Kidney tubule cell (primary cell): ENCODE measurements at places on chromosomes 13 and 19.

DNA sequence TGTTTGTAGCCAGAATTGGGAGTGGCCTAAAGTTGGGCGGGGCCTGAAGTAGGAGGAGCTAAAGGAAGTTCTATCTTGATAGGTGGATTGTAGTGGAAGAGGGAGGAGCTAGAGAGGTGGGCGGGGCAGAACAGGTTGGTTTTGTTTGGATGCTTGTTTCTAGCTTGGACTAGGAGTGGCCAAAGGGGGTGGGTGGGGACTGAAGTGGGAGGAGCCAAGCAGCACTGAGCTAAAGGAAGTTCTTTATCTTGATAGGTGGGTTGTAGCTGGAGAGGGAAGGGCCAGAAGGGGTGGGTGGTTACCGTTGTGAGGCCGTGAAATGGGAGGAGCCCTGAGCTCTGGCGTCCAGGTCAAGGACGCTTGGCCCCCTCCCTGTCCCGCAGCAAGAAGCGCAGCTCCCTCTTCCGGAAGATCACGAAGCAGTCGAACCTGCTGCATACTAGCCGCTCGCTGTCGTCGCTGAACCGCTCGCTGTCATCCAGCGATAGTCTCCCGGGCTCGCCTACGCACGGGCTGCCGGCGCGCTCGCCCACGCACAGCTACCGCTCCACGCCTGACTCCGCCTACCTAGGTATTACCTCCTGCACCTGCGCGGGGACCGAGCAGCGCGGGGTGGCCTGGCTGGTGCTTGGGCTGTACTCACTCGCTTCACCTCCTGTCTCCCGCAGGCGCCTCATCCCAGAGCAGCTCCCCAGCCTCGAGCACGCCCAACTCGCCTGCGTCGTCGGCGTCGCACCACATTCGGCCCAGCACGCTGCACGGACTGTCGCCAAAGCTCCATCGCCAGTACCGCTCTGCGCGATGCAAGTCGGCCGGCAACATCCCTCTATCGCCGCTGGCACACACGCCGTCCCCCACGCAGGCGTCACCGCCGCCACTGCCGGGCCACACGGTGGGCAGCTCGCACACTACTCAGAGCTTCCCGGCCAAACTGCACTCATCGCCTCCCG lies 8.0 kb downstream of the DNASE2 start:
- DNase-seq = peak; percentile 67

- no peak for DNase-seq
Observed at GRCh38 chr19:35085947-35086346, 29.7 kb upstream of the FXYD3 start.

DNA sequence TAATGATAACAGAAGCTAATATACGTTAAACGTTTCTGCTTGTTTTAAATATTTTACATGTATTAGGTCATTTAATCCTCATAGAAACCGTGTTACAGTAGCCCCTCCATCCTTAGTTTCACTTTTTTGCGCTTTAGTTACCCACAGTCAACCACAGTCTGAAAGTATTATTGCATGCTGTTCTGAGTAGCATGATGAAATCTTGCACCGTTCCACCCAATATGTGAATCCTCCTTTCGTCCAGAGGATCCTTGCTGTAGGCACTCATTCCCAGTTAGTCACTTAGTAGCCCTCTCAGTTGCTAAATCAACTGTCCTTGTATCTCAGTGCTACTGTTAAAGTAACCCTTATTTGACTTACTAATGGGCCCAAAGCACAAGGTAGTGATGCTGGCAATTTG lies 257.8 kb downstream of the ENOX1 start:
- no peak for DNase-seq

GRCh38 chr19:4586691-4587090 lies 27.2 kb upstream of the SEMA6B start:
- DNase-seq = no peak

GRCh38 chr19:2807379-2808128 lies 12.1 kb upstream of the ZNF554 start:
- DNase-seq = no peak

DNA sequence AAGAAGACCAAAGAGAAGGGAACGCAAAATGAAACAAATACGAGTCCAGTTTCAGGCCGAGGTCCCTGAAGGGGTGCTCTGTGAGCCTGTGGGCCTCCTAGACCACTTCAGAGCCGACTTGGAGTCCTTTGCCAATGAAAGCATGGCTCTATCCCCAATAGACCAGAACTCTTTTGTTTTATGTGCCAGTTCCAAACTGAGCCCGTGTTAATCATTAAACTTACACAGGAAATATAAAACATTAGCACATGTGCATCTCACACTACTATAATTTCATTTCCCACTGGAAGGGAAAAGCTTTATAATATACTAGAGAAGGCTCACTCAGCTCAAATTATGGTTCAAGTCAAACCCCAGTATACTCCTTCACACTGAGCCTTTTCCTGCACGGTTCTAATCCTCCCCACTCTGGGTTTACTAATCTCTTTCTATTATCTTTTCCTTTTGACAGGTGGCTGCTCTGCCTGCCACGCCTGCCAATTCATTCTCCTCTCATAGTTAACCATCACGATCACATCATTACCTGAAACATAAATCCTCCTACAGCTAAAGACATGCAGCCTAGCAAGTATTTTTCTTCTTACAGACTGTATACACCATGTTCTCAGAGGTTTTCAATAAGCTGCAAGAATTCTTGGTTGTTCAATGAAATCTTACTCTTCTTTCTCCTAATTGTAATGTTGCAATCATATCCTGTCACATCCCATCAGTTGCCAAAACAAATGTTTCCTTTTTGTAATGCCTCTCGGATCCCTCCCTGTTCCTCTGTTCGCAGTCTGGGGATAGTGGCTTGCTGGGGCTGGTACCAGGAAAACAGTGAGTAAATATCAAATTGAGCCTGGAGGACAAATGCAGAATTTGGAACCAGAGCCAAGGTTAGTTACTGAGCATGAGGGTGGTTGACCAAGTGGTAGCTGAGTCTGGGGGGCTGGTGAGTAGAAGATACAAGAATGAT lies 18.8 kb upstream of the WASF3 start:
- DNase-seq = no peak

DNA sequence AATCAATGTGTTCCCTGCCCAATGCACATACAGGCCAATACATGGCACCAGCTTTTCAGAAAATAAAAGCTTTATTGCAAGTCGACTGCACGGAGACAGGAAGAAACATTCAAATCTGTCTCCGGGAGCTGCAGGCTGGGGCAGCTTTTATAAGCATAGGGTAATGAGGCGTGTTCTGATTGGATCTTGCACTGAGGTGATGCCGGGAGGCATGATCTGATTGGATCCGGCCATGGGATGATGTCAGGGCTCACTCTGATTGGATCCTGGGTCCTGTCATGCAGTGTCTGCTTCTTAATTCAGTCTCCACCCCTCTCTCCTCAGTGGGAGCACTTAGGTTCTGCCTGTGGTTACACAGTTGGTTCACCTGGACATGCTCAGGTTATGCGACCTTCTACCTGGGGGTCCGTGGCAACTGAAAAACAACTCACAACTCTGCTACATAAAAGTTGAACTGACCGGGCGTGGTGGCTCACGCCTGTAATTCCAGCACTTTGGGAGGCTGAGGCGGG lies 11.8 kb upstream of the FBN3 start:
- DNase-seq = peak; percentile 57

DNA sequence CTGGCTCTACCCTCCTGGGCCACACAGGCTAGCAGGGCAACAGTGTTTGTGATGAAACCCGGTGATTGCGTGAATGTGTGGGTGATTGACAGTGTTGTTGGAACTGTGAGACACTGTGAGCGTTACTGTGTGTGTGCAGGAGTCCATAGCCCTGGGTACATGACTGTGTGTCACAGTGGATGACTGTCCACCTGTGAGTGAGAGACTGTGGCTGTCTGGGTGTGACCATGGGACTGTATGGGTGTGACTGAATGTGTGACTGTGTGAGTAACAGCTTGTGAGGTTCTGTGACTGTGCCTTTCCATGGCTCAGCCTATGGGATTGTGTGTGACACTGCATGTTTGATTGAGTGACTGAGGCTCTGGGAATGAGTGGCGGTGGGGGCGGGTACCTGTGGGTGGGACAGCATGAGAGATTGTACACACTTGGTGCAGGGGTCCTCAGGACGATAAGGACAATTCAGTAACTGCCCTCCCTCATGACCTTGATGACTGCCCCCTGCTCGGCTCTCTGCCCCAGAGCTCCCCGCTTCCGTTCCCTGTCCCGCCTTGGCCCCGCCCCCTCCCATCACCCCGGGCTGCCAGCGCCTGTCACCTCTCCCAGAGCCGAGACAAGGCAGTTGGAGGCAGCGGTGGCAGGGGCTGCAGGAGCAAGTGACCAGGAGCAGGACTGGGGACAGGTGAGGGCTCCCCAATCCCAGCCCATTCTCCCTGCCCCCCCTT lies at the start of gene GIPR:
Gene GIPR (plus strand): TSS at position 602 of the 722 bp plus-strand sequence. CDS start 1,300 bp downstream, outside the sequence.
- peak; percentile 91 for DNase-seq

GRCh38 chr13:99383946-99384345 lies 76.7 kb upstream of the GPR183 start:
- DNase-seq = no peak

DNA sequence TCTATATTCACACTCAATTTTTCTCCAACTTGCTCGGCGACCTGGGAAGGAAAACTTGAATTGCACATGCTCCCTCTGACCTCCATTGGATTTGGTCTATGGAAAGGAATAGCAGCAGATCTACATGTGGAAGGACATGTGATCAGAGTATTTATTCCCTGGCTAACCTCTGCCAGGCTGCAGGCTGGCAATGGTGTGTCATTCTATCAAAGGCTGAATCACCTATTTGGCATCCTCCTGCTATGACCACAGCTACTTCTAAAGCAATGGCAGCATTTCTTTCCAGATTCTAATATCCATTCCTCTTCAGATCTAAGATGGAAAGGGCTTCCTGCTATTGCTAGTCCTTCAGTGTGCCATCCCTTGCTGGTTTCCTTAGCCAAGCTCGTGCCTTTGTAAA lies 144.3 kb upstream of the FREM2 start:
- DNase-seq = peak; percentile 86

GRCh38 chr13:95355494-95355893 lies 54.2 kb upstream of the ABCC4 start:
- DNase-seq = peak; percentile 42

DNA sequence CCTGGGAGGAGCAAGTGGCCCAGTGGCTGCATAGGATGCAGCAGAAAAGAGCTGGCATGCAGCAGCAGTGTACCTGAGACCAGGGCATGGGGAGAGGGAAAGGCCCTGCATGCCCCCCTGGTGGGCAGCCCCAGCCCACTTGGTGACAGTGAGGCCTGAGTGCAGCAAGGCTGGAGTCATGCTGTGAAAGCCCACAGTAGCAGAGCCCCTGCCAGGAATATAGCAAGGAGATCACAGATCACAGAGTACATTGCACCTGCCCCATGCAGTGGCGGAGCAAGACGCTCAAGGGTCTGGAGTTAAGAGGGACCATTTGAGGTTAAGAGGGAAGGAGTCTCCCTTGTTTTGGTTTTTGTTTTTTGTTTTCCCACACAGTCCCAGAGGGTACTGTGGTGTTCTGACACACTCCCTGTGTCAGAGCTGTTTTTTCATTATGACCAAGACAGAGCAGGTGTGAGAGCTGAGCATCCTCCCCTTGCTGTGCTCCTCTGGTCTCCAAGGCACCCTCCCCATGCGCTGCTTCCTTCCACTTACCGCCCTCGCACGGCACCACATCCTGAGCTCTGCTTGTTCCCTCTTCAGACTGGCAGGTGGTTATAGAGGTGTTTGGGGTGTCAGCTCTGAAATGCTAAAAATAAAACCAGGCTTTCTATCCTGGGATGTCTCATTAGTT lies 85.0 kb upstream of the UBL3 start:
- no peak for DNase-seq
